ENCODE measurements at places on chromosomes 3 and 15.
A peak's percentile ranks its signal among the peaks of the same experiment; 100 is the strongest.

GRCh38 chr15:74157868-74158827 is 15.4 kb upstream of the ISLR start:
- DNase-seq = no peak

GRCh38 chr3:16113704-16114103 is 60.8 kb upstream of the GALNT15 start:
- no peak for DNase-seq

DNA sequence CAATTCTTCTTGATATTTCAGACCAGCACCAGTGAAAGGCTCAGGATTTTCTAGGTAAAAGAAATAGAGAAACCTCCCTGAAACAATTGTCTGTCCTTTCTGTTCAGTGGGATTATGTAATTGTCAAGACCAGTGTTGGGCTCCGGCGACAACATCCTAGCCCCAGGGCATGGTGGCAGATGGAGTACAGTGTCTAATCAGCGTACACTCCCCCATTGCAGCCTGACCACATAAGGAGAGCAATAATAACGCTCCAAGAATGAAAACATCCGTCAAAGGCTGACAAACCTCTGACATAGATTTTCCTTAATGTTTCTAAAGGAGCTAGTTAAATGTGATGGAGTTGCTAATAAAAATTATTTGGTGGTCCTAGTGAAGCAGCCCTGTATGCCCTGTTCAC is 144.6 kb downstream of the EBLN2 start:
- no peak for DNase-seq

GRCh38 chr15:60941448-60941847 is 287.7 kb downstream of the RORA start:
- no peak for DNase-seq

DNA sequence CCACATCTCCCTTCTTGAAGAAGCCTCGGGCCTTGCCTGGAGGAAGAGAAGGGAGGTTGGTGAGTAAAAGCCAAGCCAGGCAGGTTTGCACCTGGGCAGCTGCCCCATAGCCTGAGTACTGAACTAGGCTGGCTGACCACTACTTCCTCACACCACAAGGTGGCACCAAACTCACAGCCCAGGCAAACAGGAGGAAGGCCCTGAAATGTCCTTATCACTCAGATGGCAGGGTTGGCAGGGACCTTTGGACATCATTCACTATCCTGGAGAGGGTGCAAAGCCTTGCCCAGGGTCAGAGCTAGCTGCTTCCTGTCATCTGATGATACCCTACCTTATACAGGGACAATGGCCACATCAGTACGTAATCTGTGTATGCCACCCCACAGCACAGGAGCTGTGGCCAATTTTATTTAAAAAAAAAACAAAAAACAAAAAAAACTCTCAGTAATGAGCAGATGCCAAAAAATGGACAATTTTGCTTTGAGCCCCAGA is 2.2 kb upstream of the GRAMD2A start:
- peak; percentile 75 for DNase-seq

DNA sequence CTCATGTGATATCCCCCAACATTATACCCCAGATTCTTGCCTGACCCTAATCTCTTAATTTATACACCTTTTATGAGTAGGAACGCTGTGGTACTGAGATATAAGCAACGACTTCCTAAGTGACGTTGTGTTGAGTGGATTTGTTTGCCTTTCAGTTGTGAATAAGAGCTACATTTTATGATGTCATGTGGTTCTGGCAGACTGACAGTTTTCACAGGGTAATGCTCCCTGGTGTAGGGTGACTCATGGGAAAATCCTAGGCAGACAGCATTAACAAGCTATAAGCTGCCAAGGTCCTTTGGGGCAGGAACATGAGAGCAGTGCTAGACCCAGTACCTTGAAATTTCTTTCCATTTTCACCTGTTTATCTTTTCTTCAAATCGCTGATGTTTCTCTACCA is 11.2 kb downstream of the C3orf52 start:
- no peak for DNase-seq

Measured in Right ventricle myocardium superior (tissue), 1 donor.